Left kidney (tissue), 8 donors: ENCODE measurements at places on chromosomes 1 and 21.
A peak's percentile ranks its signal among the peaks of the same experiment; 100 is the strongest.

DNA sequence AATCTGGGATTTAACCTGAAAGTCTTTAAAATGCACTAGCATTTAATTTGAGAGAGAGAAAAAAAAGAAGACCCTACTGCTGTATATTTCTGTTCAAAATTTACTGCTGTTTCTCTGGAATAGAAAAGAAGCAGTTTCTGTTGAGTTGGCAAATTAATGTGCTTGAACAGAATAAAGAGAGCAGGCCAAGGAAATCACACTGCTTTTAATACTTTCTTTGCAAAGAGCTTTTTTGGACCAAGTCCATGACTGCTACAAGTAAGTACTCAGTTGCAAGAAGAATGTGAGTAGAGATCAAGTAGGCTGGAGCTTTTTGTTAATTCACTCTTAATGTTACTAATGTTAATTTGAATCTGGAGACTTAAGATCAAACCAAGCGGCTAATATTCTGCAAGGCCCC is 336.2 kb upstream of the SGIP1 start:
- DNase-seq, result peak; percentile 17

DNA sequence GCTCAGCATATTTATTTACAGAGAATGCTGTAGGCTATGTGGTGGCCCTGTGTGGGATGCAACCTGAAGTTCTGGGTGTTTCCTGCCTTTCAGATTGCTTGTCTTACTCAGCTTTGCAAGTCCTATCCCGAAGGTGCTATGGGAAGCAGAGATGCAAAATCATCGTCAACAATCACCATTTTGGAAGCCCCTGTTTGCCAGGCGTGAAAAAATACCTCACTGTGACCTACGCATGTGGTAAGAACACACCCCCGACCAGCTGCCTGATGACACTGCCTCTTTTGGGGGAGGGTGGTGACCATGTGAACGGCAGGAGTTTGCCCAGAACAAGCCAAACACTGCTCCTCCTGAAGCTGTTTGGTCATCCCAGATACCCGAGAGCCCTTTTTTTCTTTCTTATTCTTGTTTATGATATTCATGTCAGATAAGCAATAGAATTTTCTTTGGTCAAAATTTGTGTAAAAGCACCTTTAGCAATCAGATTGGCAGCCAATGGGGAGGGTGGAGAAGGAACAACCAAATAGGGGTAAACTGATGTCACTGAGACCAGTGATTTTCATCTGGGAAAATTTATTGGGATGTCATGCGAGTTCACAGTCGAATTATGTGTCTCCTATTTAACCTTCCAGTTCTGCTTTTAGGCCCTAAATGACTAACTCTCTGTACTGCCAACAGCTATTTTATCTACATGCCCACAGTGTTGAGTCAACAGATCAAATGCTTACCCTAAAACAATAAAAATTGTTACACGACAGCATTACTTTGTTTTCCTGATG is 82.6 kb downstream of the EVA1C start:
- no peak for DNase-seq

DNA sequence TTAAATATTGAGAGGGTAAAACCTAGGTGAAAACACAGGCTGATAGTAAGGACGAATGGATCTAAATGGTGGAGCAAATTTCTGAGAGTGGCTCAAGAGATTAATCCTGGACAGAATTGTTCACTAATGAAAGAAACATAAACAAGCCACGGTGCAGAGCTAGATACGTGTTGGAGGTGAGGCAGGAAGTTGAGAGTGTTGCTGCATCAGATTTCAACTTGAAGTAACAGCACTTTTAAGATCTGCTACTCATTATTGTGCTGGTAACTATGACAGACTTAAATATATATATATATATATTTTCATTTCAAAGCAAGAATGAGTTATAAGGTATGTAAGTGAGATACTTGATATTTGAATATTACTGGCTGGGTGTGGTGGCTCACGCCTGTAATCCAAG is 64.9 kb downstream of the PTGS2 start:
- DNase-seq, result no peak

GRCh38 chr1:25689686-25690381 is 73.2 kb downstream of the MAN1C1 start:
- DNase-seq, result no peak

- no peak for DNase-seq
Measured at GRCh38 chr1:241782396-241782795, 65.6 kb upstream of the EXO1 start.

DNA sequence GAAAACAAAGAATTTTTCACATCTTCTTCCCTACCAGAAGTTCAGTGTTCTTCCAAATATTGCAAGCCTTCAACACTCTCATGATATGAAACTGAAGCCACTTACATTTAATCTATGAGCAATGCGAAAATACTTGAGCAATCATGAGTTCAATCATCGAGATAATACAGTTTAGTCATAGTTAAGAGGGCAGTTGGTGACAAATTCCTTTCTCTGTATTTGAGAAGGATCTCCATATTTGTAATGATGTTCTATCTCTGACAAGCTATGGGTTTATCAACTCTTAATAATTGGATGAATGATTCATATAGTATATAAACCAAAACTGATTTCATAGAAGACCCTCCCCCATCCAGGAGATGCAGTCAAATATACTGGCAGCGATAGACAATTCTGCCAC is 29.7 kb upstream of the PYHIN1 start:
- DNase-seq, result no peak
